ENCODE measurements at places on chromosomes 3 and 15. TPM values are rescaled to one million over a fixed set of nuclear protein-coding genes. Genes with fewer than 3 reads are reported as not detected.

DNA sequence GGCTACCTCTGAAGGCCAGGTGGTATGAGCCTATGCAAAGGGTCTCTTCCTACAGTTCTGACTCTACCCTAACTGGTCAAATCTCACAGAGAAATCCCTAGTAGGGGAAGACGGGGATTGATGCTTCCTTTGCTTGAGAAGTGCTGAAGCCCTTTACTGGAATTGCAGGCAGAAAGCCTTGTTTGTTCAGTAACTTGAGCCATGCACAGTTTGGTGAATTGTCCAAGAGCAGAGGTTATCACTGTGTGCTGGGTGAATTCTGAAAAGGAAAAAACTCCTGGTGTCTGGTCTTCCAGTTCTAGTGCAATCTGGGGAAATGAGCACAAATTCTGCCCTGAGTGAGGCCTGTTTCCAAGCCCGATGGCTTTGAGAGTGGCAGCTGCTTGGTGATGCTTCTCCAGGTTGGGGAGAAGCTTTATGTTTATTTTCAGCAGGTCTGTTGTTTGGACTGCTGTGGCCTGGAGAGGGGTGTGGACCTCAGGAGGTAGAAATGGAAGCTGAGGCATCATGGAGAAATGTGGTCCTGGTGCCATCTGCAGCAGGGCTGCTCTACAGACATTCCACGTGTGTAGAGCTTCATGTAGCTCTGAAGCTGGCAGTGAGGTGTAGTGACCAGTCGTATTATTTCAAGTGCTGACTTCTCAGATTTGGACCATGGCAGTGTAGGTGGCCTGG lies 60.9 kb downstream of the ARNT2 start:
- no peak for DNase-seq

The NUTM1 gene
- total RNA-seq: not detected

The TICRR gene
- total RNA-seq: not detected

The AHSG gene
- not detected for total RNA-seq

DNA sequence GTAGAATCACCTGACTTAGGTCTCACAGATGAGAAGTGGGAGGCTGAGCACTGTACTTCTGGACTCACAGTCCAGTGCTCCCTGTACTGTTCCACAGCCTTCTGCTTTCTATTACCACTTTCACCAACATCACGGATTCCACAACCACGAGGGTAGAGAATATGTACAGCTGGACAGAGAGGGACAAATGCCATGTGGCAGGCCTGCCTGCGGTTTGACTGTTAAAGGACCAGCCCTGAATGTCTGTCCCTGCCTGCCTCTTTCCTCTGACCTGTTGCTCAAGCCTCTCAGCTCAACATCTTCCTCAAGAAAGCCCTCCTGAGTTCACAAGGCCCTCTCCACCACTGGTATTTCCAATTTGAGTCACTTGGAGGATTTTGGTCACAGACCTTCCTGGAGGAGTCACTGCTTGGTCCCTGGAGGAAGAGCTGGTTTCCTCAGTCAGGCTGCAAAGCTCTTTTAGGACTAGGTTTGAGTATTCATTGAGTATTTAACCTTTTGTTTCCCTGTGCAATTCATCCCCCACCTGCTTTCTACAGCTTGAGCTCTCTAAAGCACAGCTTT lies 49.1 kb downstream of the RAB11A start:
- no peak for DNase-seq

DNA sequence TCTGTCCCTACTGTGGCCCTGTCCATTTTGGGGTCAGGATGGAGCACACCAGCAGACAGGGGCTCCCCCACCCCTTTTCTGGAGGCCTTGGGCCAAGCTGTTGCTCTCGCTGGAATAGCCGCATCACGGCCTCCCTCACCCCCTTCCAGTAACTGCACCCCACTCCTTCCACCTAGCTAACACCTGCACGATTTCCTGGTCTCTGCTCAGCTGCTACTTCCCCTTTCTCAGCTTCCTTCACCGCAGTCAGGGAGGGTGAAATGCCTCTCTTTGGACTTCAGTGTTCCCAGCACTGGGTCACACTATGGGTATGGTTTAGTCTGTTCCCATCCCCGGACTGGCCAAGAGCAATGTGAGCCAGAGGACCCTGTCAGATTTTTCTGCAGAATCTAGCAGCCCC lies 400.2 kb downstream of the MCTP2 start:
- DNase-seq: no peak

DNA sequence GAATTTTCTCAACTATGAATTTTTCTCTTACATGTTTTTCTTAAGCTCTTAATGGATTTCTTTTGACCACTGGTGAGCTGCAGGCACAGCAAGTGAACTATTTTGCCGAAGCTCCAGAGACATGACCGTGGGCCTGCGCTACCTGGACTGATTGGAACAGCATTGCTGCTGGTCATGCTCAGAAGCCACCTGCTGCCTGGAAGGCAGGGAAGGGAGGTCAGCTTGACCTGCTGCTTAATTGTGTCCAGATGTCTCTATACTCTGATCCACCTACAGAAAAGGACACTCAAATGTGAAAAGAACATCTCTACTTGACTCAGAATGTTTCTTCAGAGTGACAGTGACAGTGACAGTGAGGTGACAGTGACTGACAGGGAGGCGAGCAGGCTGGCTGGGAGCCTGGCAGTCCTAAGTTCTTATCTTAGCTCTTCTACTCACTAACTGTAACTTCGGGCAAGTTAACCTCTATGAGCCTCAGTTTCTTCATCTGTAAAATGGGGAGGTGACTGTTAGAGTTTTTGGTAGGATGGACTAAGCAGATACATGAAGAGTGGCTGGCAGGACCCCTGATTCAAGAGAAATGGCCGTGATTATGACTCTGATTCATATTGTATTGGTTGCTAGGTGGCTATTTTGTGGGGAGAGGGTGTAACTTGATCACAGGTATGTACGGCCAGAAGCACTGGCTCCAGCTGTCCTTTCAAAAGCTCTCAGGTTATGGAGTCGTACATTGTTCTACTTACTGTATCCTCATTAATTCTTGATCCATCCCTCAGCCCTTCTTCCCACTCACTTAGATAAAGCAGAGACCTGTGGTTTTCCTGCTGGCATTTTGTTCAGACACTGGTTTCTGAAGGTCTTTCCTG lies 54.8 kb upstream of the DLG1 start:
- no peak for DNase-seq

- DNase-seq: no peak
Measured at GRCh38 chr15:58039079-58040035, 26.2 kb downstream of the ALDH1A2 start.

DNA sequence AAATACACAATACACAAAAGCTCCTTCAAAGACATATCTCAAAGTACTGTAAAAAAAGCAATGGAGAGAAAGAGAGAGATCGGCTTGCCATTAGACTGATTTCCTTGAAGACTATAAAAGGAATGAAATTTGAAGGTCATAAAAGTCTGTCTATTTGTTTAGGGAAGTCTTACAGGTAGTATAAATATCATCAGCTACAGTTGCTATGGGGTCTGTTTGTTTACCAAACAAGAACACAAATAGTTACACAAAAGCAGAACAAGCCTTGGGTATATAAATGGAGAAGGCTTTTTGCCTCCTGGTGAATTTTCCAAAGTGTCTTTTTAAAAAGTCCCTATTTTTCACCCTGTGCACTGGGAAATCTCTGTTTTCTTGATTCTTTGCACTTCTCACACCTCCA lies 552.3 kb downstream of the FOXP1 start:
- no peak for DNase-seq

GRCh38 chr3:37751537-37751936 lies 110.1 kb upstream of the CTDSPL start:
- DNase-seq: no peak
